Activated T-helper 1 cell treated with anti-CD3 and anti-CD28 coated beads, Interleukin-2, amount 50 U/mL, for 16 hours (primary cell): ENCODE measurements at places on chromosomes 2 and 18.

GRCh38 chr18:36467614-36468013 is 170.1 kb downstream of the FHOD3 start:
- DNase-seq: no peak

- DNase-seq: no peak
Observed at GRCh38 chr2:240128608-240129145, 7.4 kb downstream of the COPS9 start.

- DNase-seq: no peak
Observed at GRCh38 chr18:49581371-49581770, 19.5 kb downstream of the LIPG start.

DNA sequence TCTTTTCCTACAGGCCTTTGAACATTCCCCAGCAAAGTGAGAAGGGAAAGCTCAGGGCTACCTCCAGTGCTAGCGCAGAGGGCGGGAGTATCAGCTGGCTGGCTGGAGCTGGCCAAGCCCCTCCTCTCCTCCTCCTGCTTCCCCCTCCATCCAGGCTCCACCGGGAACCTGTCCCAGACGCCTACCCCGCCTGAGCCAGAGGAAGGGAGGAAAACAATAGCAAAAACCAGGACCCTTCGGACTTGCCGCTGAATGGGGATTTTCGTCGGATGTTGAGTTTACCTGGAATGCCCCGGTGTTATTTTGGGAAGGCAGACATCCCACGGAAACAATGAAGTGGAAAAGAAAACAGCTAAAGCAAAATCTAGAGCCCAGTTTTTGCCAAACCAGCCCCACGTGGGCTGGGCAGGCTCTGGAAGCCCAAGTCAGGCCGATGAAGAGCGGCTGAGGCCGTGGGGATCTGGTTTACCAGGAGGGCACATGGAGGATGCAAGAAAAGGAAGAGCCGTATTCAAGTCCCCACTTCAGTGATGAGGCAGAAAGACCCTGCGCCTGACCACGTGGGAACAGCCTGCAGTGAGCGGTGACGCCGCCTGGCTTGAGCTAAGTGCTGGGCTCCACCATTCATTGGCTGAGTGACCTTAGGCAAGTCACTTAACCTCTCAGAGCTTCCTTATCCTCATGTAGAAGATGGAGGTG is 100.4 kb upstream of the LCLAT1 start:
- DNase-seq: no peak

DNA sequence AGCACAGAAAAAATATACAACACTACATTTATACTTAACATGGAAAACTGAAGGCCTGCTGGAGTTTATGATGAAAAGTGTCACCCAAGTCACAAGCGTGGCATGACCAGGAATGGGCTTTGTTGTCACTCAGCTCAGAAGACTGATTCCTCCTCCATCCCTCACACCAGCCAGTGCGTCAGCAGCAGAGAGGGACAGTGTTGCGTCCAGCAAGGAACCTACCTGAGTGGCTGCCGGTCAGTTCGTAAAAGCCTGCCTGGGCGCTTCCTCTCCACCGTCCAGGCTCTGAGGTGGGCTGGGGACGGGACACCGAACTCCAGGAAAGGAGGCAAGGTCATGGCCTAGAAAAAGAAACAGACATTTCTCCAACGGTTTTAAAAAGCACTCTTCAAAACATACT is 77.4 kb downstream of the USP40 start:
- no peak for DNase-seq

- DNase-seq: no peak
Observed at GRCh38 chr2:235561450-235561849, 67.6 kb downstream of the AGAP1 start.

DNA sequence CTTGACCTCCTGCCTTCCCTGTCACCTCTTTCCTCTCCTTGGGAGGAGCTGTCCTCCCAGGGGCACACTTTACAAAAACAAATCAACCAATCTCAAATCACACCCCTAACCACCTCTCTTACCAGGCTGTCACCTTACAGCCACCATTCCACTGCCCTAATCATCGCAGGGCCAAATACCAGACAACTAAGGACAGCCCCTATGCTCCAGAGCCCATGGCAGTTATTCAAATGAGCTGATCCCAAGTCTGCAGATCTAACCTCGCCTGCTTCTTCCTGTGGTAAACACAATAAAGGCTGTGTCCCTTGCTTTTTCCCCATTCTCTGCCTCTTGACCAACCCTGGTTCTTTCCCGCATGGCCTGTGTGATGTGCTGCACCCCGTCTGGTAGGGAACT is 154.2 kb upstream of the CNTNAP5 start:
- no peak for DNase-seq

DNA sequence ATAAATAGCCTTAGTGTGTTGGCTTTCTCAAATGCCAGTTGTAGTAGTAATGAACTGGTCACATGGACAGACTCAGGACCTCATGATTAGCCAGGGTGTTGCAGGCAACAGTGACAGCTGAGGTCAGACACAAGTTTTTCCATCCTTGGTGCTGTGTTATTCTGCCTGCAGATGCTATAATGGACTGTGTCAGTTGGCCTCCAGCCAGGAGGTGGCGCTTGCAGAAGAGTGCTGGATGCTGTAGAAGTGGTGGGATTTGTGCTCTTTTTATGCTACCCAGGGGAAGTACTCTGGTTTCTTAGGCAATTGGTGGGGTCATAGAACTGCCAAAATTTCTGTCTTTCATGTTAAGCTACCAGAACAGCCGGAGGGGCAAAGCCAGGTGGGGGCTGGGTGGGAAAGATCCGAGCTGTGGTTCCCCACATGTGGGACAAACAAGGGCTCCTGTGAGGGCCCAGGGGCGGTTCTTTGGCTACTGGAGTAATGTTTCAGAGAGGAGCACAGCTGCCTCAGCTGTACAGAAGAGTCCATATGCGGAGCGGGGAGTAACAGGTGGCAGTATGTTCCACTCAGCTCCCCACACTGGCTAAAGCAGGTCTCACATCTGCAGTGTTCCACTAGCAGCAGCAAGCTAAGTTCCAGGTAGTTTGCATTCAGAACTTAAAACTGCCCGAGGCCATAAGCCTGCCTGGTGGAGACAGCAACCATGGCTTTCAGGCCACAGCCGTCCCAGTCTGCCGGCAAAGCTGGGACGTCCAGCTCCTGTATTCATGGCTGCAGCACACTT is 104.4 kb downstream of the GULP1 start:
- DNase-seq: no peak

GRCh38 chr2:27735263-27735904 is 36.1 kb upstream of the MRPL33 start:
- DNase-seq: peak; percentile 41

DNA sequence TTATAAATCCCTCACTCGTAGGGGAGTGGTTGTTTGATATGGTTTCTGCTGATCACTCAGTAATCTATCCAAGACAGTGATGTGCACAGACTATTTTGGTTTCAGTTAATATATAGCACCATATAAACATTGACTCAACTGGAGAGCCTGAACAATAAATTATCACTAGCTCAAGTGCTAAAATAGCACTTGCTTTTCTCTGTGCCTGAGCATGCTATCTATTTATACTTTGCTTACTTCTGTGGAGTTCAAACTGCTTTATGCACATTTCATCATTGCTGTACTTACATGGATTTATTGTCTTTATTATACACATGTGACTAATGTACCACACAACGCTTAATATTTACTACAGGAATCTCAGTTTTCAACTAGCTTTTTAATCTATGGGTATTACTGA is 133.6 kb downstream of the BCL2 start:
- DNase-seq: no peak

DNA sequence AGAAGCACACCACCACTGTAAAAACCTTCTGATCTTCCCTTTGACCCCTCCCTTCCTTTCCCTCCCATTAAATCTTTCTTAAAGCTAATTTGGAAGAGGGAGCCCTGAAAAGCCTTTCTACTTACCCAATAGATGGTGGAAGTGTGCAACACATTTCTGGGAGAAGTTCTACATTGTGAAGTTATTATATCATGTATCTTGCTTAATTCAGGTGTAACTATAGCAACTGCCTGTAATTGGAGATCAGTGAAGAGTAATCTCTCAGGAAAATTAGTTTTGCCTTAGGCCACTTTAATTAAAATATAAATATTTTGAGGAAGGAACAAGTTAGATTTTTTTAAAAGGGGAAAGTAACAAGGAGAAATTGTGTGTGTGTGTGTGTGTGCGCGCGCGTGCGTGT is 266.0 kb downstream of the SH3BP4 start:
- DNase-seq: no peak

DNA sequence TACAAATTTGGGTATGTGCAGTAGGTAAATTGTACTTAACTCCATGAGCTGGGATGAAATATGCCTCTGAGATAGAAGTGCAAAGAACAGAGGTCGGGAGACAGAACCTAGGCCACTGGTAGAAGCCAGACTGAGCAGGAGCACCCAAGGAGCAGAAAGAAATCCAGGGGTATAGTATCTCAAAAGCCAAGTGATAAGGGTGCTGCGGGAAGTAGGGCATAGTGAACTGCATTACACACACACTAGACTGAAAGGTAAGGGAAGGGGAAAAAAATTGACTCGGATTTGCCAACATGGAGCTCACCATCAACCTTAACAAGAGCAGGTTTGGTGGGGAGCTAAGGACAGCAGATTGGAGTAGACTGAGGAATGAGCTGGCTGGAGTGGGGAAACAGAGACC is 89.3 kb upstream of the TMEM247 start:
- DNase-seq: no peak

DNA sequence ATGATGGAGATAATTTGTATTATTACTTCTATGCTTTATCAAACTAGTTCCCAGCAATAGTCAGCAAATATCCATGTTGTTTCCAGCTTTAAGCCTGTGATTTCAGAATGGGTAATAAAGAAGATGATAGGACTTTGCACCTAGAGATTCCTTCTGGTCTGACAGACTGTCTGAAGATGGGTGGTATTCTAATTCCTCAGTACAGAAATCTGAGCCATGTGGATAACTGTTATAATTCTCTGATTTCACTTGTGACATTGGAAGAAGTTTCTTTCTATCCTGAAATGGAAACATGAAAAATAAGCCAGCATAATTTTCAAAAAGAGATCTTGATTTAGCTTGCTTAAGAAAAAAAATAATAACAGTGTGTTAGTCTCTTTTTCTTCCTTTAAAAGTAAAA is 130.1 kb downstream of the ZNF804A start:
- no peak for DNase-seq

- no peak for DNase-seq
Observed at GRCh38 chr18:56977309-56977708, 169.6 kb upstream of the BOD1L2 start.

DNA sequence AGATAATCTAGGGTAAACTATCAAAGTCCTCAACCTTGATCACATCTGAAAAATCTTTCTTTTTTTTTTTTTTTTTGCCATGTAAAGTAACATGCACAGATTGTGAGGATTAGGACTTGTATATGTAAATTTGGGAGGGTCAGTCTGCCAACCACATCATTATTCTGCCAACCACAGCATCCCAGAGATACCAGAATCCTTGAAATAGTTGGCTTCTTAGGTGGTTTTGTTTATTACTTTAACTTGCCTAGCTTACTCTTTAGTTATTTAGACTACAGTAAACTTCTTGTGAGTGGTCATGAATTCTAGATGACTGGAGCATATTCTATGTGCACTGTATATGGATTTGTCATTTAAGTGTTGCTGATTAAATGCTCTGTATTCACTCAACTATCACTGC is 242.1 kb upstream of the RBMS1 start:
- no peak for DNase-seq

GRCh38 chr2:61257446-61257845 is 95.5 kb downstream of the C2orf74 start:
- DNase-seq: no peak

- no peak for DNase-seq
Observed at GRCh38 chr2:2187196-2187595, 143.9 kb downstream of the MYT1L start.

DNA sequence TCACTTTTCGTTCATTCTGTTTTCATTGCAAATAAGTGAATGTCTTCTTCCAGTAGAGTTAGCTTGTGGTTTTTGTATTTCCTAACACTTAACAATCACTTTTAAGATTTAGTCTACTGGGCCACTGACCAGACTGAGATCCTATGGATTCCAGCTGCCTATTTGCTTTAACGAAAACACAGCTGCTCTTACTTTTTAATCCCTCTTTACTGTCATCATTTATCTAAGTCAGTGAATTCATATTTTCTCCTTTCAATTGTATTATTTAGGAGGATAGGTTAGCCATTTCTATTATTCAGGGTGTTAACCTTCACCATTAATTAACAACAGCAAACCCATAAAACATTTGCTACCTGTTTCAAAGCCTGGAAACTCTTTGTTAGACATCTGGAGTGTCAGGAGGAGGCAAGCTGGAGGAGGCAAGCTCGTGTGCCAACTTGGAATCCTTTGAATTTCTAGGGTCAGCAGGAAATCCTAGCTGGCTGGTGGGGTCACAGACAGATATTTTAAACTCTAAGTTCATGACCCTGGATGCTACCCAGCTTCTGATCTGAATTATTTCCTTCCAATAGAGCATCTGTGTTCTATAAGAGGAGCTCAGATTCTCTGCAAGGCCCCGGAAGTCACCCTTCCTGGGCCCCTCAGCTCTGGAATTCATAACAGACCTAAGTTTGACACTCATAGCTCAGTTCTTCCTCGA is 385.3 kb downstream of the RBM43 start:
- no peak for DNase-seq

DNA sequence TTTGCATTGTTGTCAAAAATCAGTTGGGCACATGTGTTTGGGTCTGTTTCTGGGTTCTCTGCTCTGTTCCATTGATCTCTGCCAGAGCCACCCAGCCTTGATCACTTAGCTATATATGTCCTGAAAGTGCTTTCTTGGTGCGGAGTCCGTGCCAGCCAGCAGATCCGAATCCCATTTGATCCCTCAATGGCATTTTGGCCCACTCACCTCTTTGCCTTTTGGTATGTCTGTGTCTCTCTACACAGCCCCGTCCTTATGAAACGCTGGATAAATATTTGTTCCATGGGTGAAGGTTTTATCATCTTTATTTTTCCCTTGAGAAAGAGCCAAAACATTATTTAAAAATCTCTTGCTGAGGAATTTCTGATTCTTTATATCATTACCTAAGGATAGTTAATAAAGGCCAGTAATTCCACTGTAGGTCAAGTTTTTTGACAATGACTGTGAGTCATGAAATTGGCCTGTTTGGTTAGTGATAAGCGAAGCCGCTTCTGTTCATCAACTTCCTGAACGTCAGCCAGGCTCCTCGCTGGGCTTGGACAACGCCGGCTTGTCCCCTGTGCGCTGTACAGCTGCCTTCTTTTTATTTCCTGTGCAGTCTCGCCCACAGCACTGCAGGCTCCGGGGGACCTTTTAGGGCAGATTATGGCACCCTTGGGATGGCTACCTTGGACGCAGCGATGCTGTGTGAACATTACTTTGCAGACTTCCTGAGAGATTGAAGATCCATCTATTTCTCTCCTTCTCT is 24.9 kb downstream of the MTCL1 start:
- no peak for DNase-seq

GRCh38 chr18:36672437-36673344 is 156.1 kb downstream of the TPGS2 start:
- DNase-seq: no peak

DNA sequence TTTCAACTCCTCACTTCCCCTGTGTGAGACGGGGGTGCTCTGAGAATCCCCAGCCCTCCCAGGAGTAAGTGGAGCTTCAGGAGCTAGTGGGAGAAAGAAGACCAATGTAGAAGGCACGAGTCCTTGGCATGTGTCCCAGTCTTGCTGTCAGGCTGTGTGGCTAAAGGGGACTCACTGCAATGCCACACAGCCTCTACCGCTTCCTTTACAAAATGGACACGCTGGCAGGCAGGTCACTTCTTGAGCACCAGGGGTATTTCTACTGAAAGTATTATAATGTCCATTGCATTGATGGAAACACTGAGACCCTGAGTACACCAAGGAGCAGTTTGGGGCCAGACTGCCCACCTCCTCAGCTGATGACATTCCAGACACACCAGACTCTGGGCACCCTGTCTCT is 35.8 kb upstream of the MARCO start:
- no peak for DNase-seq

- no peak for DNase-seq
Observed at GRCh38 chr2:26002632-26003310, 20.5 kb upstream of the KIF3C start.
